ENCODE measurements at places on chromosomes 2 and 18. TPM values are rescaled to one million over a fixed set of nuclear protein-coding genes. Genes with fewer than 3 reads are reported as not detected.

Gene UGT1A4
- total RNA-seq, result not detected

Gene CIAO1
- total RNA-seq, result 118 TPM

Gene LYPD1
- 158 TPM for total RNA-seq

Gene PSME4
- total RNA-seq, result 33.4 TPM

Gene PTH2R
- total RNA-seq, result not detected

Gene LRPPRC
- total RNA-seq, result 38.7 TPM

Gene TMEM247
- not detected for total RNA-seq

Gene TTC27
- 27.7 TPM for total RNA-seq

Gene MAP2
- 31.8 TPM for total RNA-seq

Gene POTEC
- total RNA-seq, result not detected

Gene SERPINB13
- total RNA-seq, result not detected

Gene EMX1
- total RNA-seq, result 0.16 TPM

Gene HOXD11
- 19.2 TPM for total RNA-seq

Gene RRM2
- total RNA-seq, result 215 TPM

Gene ORMDL1
- 35.7 TPM for total RNA-seq

Measured in mesangial cell (primary cell).